ENCODE measurements at places on chromosomes 2 and 18.

GRCh38 chr2:138979131-138979785 lies 199.1 kb upstream of the NXPH2 start:
- DNase-seq, result no peak

- DNase-seq, result no peak
These were observed 52.9 kb downstream of the HNRNPLL start for GRCh38 chr2:38549851-38550250.

GRCh38 chr2:32284321-32284720 lies 6.6 kb downstream of the YIPF4 start:
- DNase-seq, result no peak

DNA sequence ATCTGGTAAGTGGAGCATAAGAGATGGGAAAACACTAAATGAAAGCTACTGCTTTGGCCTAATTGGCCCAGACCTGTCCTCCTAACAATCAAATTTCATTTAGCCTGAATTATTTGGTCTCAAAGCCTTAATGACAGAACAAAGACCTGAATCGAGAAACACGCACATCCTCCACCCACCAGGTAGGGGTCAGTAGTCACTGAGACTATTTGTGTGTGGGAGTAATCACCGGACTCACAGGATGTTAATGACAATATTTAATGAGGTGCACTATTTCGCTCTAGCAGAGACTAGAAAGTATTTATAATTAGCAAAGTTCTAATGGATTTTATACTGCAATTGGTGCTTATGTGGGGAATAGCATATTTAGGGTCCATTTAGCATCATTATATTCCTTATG lies 68.1 kb downstream of the RBM43 start:
- no peak for DNase-seq

GRCh38 chr2:86675511-86676015 lies 44.5 kb upstream of the RMND5A start:
- DNase-seq, result no peak

DNA sequence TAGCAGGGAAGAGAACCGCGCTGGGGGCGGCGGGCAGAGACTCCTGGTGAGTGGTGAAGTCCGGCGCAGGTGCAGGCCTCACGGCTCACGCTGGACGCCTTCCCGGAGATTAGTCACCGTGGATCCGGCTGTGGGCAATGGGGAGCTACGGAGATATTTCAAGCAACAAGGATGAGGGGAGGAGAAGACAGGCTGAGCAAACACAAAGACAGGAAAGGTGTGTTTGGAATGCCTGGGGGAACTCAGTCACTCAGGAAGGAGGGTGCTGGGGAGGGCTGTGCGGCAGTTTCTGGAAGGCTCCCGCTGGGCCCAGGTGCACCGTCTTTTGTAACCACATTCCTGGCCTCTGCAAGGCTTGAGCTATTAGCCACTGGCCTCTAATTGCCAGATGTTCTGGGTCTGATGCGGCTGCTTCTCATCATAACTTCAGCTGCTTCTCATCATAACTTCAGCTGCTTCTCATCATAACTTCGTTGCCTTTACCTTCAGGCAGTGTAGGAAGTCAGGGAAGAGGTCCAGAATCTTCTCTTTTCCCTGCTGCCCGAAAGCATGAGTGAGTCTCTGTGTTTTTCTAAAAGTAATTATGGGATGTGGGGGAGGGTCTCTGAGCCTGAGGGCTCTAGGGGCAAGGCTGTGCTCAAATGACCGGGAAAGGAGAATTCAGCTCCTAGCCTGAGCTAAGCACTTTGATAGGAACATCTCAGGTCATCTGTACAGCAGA lies 118.9 kb downstream of the PXDN start:
- peak; percentile 34 for DNase-seq

GRCh38 chr2:165007161-165007744 lies 51.9 kb upstream of the SLC38A11 start:
- DNase-seq, result no peak

- no peak for DNase-seq
These were observed 159.7 kb downstream of the DOCK10 start for GRCh38 chr2:224882291-224883171.

- DNase-seq, result no peak
These were observed 891.3 kb upstream of the SLC39A10 start for GRCh38 chr2:194765723-194766122.

- DNase-seq, result no peak
These were observed 49.0 kb upstream of the MC4R start for GRCh38 chr18:60421356-60422118.

- DNase-seq, result no peak
These were observed 45.6 kb upstream of the ITGAV start for GRCh38 chr2:186544255-186544675.

- no peak for DNase-seq
These were observed 20.6 kb upstream of the TMEM163 start for GRCh38 chr2:134739236-134739878.

DNA sequence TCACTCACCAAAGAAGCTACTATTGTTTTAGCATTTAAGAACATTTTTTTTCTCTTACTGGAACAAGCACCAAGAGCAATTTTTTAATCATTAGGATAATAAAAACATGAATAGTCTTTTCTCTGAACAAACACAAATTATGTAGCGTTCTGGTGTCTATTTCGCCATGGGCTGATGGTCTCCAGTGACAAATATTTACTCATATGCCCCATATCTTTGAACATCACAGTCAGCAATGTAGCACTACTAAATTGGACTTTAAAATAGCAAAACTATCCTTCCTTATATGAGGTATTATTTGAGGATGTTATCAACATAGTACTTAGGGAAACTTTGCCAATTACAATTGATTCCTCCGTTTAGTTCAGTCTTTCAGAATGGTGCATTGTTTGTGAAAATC lies 1326.0 kb upstream of the ZEB2 start:
- DNase-seq, result no peak

GRCh38 chr2:24429197-24430074 lies 61.6 kb upstream of the NCOA1 start:
- DNase-seq, result no peak

- DNase-seq, result no peak
These were observed 219.5 kb downstream of the BCL2 start for GRCh38 chr18:63099848-63100629.

GRCh38 chr2:66103581-66103980 lies 331.3 kb upstream of the MEIS1 start:
- no peak for DNase-seq

DNA sequence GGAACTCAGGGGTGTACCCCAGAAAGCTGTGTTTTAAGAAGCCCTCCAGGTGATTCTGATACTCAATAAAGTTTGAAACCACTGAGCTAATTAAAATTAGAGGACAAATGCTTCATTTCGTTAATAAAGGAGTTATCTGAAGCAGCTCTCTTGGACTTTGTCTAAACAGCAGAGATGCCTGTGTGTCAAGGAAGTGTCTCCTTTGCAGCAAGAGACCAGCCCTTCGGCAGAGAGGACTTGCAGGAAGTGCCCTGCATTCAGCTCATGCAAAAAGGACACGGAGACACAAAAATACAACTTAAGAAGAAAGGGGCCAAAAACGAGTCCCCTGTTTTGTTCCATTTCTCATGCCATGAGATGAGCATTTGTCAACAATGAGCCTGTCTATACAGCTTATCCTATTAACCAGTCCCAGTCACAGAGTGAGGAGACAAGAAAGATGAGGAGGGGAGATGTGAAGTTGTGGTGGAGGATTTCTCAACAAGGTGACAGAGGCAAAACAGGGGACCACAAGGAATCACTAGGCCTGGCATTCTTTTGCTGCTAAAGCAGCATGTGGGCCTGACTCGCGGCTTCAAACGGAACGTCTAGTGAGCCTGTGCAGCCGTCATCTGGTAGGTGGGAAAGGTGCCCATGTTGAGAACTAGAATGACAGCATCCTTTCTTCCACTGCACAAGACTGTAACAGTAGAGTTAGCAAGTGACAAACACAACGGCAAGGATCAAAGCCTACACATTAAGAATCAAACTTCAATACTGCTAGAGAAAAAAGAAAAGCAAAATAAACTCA lies 152.3 kb downstream of the ANTXR1 start:
- DNase-seq, result no peak

GRCh38 chr2:121825003-121825950 lies 69.8 kb downstream of the TSN start:
- DNase-seq, result no peak

- DNase-seq, result no peak
These were observed 191.3 kb upstream of the KCNJ3 start for GRCh38 chr2:154507186-154507585.

DNA sequence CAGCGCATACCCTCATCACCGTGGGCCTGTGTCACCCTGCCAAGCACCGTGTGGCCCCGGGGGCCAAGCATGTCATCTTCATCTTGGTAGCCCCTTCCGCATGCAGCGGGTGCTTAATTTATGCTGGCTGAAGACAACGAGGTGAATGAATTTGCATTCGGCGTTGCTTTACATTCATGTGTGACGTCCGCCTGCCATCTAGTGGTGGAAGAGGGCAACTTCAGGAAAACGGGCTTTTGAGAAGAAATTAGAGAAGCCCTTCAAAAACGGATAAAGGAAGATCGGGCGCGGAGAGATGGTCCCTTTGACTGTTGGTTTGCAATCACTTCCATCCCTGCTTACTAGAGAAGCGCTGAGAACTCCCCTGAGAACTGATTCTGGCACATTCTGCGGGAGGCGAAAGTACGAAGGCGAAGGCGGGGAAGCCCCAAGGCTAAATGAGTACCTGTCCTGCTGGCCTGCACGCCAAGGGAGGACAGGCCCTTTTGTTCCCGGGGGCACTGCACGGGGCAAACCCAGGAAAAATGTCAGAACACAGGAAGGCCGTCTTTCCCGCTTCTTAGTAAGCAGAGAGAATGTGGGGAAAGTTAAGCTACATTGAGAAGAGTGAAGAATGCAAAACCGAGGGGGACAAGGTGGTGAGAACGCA lies 145.9 kb downstream of the ZNF516 start:
- DNase-seq, result peak; percentile 74

- no peak for DNase-seq
These were observed 34.0 kb downstream of the LOXHD1 start for GRCh38 chr18:46622999-46623398.

GRCh38 chr2:207748993-207749392 lies 20.7 kb downstream of the FZD5 start:
- DNase-seq, result no peak

- no peak for DNase-seq
These were observed 83.2 kb downstream of the COMMD1 start for GRCh38 chr2:61988462-61989366.

DNA sequence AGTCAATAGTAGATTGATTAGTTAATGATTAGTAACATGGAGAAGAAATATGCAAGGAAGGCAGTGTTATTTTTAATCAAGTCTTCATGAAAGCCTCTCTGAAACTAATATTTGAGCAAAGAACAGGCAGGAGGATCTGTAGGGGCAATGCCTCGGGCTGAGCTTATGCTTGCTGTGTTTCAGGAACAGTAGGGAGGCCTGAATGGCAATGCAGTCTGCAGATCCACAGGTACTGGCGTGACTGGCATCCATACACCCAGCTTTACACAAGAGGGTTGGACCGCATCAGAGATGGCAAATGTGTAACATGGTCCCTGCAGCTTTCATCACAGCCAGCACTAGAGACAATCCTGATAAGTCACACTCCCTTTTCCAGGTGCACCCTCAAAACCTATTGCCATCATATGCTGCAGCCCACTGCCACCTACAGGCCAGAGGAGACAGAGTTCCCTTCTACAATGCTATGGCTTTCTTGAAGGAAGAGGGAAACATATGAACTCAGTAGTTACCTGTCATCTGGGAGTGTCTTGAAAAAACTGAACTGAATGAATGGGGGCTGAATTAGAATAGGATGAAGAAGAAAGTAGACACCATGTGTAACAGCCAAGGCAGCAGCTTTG lies 582.4 kb upstream of the RAB6C start:
- DNase-seq, result peak; percentile 50

DNA sequence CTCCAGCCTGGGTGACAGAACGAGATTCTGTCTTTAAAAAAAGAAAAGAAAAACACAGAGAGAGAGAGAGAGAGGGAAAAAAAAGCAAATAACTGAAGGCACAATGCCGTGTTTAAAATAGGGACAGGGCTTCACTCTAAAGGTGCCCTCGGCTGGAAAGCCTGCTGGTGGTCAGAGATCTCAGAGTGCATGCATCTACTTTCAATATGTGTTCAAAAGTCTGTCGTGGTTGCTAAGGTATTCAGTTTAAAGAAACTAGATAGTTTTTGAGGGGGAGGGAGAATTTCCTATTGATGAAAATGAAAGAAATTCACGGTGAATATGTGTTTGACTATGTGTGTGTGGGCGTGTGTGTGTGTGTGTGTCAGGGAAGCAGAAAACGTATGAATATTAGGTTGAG lies 11.0 kb upstream of the CBLN2 start:
- DNase-seq, result no peak

DNA sequence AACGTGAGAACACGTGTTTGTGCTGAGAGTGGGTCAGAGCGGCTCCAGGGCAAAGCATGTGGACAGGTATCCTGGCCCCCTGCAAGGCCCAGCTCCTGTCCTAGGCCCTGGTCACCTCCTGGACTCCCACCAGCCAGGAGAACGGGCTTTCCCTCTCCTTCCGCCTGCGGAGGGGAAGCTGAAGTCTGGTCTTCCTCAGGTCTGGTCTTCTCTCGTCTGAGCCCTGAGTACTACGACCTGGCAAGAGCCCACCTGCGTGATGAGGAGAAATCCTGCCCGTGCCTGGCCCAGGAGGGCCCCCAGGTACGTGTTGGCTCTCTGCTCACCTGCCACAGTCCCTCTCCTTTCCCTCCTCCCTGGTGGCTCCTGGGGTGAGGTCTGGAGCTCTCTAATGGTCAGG lies 963 bp downstream of the GNLY start:
- DNase-seq, result no peak

DNA sequence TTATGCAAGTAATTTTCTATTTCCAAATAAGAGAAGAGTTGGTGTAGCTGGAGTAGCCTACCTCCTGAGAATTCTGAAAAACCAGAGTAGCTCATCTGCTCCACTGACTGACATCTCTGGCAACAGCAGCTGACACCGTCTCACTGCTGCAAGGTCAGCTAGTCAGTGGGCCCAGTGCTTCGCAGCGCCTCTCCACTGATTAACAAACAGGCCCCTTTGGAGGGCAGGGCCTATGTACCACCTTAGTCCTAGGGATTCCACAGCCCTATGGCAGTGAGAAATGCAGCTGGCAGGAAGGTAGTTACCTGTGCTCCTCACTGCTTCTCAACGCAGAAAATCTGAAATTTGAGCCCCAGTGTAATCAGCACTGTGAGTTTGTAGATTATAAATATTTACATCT lies 97.5 kb downstream of the DLGAP1 start:
- DNase-seq, result no peak

GRCh38 chr2:192197357-192197756 lies 2.6 kb upstream of the TMEFF2 start:
- DNase-seq, result no peak

DNA sequence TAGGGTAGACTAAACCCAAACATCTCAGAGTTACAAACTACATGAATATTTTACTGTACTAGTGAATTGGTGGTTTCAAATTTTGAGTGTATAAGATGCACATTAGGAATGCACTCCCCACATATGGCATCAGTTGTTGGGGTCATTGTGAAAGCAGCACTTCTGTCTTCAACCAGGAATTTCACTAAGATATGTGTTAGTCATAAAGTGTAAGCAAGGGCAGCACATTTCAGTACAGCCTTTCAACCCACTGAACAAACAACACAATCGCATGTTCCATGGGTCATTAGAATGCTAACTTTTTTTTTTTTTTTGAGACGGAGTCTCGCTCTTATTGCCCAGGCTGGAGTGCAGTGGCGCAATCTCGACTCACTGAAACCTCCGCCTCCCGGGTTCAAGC lies 164.1 kb upstream of the MAP2 start:
- DNase-seq, result no peak

GRCh38 chr18:79882522-79883241 lies 68.8 kb downstream of the SLC66A2 start:
- no peak for DNase-seq

Measured in endothelial cell (in vitro differentiated cells).